Ureter (tissue), 1 donor: ENCODE measurements at places on chromosomes 5 and 9. TPM values are rescaled to one million over a fixed set of nuclear protein-coding genes. Genes with fewer than 3 reads are reported as not detected.
A peak's percentile ranks its signal among the peaks of the same experiment; 100 is the strongest.

Gene DMRT2
- 0.26 TPM for total RNA-seq

Gene PCDHB4
- 2.2 TPM for total RNA-seq

Gene ACTBL2
- not detected for total RNA-seq

Gene IRX1
- total RNA-seq = not detected

Gene TXNDC8
- total RNA-seq = not detected

Gene PCDHA1
- not detected for total RNA-seq

Gene SOHLH1
- total RNA-seq = not detected

Gene NR3C1
- total RNA-seq = 45.8 TPM

Gene LMX1B
- total RNA-seq = not detected

Gene PCDHB3
- 1.1 TPM for total RNA-seq

Gene C9orf153
- total RNA-seq = 0.36 TPM

Gene LHX3
- not detected for total RNA-seq

DNA sequence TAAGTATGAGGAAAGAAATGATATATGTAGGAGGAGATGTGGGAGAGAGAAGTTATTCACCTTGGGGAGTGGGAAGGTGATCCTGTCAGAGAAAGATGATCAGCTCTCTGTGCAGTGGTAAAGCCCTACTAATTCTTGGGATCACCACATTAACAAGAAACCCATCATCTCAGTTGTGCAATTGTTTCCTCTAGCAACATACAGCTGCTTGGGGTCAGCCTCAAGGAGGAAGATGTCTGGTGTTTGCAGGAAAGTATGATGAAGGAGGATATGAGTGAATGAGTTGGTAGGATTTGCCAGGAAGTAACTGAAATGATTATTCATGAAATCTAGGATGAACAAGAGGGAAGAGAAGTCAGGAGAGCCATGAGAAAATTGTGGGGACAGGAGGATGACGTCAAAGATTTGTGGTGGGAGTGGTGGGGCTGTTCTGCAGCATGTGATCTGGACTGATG, 50.1 kb downstream of the TNFSF8 start:
- no peak for DNase-seq

DNA sequence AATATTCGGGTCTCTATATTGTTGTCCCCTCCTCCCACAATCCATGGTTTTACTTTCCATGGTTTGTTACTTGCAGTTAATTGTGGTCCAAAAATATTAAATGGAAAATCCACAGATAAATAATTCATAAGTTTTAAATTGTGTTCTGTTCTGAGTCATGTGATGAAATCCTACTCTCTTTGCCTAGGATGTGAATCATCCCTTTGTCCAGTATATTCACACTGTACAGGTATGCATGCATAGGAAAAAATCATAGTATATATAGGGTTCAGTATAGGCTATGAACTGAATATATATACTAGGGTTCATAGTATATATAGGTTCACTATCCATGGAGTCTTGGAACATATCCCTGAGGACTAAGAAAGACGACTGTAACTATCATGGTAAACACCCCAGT, 19.6 kb downstream of the INSYN2B start:
- DNase-seq = no peak

- no peak for DNase-seq
These were observed 1.0 kb upstream of the F2R start for GRCh38 chr5:76714751-76715485.

DNA sequence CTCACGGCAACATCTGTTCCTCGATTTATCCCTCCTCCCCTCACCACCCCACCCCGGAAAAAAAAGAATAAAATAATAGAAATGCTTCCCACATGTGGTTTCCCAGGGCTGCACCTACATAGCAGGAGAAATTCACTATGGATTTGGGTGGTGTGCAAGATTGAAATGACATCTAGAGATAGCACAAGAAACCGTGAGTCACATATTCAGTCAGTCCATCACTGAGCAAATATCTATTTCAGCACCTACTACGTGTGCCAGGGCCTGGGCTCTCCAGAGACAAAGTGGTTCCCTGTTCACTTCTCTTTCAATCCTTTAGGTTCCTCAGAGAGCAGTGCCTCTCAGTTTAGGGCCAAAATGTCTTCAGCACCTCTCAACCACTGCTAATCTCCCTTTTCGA, 45.0 kb upstream of the TTC1 start:
- DNase-seq = no peak

- DNase-seq = no peak
These were observed 80.2 kb upstream of the IL12B start for GRCh38 chr5:159410480-159410879.

DNA sequence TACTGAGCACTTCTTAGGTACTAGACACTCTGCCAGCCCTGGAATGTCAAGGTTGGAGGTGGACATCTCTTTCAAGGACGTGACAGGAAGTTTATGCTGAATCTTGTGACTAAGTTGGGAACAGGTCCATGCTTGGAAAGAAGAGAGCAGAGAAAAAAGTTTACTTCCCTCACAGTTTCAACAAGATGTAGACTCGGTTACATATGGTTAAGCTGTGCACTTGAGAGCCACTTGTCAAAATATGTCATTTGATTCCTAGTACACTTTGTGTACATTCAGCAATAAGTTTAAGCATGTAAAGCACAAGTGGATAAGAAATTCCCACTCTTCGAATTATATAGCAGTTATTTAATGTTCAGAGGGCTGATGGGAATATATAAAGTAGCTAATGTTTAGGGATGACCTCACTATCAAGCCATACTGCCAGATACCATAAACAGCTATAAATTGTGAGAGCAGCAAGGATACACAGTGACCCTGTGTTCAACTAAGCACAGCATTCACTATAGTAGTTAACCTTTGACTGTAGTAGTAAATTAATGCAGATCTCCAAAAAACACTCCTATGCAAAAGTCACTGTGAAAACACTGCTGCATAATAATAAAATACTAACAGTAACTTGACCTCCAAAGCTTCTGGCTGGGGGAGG, 1944.6 kb upstream of the WWC1 start:
- no peak for DNase-seq

DNA sequence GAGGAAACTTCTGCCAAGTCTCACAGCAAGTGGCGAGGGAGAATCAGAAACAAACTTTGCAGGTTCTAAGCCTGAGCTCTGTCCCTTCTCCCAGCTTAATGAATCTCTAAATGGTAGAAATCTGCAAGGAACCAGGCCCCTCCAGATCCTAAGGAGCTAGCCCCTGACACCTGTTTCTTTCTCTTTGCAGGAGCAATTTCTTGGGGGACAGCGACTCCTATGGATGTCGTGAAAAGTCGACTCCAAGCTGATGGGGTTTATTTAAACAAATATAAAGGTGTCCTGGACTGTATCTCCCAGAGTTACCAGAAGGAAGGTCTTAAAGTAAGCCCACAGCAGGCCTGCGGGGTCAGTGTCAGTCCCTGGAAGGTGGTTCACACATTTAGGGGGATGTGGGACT, 21.8 kb downstream of the IL9 start:
- DNase-seq = no peak

- DNase-seq = no peak
These were observed 107.0 kb downstream of the ZNF354C start for GRCh38 chr5:179166886-179167841.

DNA sequence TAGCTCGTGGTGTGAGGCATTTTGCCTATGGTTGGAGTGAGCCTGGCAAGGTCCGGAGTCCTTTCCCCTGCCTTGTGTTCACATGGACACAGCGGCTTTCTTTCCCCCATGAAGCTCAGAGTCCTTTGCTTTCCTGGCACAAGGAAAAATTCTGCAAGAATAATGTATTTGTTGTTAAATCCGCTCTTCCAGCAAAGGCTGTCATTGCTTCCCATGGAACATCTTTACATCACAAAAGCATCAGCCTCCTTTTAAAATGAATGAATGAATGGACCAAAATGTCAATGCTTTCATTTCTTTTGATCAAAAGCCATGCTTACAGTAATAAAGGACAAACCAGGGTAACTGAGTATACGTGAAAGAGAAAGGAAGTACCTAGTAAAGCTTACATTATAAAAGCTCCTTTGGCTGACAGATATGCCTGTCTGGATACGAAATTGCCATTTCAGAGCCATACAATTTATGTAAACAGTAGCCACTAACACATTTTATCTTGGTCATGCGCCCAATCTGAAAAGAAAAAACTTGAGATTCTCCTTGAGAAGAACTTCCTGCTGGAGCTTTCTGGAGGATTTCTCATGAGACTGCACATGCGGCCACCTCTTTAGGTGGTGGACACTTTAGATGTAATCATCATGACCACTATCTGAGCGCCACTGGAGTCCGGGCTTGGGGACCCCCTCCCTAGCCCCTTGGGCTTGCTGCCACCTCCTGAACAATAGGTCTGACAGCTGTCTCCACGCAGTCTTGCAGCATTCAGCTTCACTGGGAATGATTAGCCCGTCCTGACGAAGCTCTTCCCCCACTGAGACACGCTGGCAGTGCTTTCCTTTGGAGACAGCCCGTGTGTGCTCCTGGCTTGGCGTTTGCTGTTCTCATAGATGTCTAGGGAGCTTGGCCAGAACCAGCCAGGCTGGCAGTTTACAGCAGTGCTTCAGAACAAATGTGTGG, 355.9 kb downstream of the ADAMTS6 start:
- no peak for DNase-seq

GRCh38 chr9:136782452-136782851, 8.7 kb upstream of the TMEM141 start:
- DNase-seq = no peak

GRCh38 chr9:87338088-87338989, 159.3 kb upstream of the DAPK1 start:
- DNase-seq = no peak

GRCh38 chr5:174935854-174936474, 211.6 kb downstream of the MSX2 start:
- DNase-seq = peak; percentile 58

GRCh38 chr9:101536351-101536750, 2.7 kb downstream of the RNF20 start:
- no peak for DNase-seq

DNA sequence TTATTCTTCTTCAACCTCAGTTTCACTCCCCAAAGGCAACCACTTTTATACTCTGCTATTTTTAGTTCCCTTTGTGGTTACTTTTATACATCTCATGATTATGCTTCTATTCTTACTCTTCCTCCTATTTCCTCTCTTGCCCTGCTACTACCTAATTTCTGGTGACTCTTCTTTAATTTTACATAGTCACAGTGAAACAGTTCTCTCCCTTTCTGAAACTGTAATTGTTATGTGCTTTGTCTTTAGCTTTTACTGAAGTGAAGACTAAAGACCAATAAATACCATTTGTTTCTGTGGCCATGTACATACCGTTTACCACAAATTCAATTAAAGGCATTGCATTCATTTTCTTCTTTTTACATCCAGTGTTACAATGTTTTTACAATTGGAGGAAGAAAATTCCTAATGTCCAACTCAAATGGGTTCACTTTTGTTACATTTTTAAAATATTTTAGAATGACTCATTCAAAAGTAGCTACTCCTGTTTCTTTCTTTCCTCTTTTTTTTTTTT, 410.6 kb downstream of the PSAT1 start:
- no peak for DNase-seq

DNA sequence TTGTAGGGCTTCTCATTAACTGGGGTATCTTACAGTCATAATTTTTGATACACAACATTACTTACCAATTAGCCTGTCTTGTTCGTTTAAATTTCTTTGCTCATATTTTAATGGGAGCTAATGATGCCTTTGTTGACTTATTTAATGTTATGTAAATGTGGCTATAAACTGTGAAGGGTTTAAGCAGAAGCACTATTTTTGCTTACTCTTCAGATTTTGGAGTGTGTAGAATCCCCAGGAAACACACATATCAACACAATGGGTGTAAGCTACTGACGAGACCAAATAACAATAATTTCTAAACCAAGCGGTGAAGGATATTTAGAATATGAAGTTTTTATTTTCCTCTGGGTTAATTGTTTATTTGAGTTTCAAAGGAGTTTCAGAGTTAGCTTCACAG, 452.5 kb downstream of the EBF1 start:
- DNase-seq = no peak

DNA sequence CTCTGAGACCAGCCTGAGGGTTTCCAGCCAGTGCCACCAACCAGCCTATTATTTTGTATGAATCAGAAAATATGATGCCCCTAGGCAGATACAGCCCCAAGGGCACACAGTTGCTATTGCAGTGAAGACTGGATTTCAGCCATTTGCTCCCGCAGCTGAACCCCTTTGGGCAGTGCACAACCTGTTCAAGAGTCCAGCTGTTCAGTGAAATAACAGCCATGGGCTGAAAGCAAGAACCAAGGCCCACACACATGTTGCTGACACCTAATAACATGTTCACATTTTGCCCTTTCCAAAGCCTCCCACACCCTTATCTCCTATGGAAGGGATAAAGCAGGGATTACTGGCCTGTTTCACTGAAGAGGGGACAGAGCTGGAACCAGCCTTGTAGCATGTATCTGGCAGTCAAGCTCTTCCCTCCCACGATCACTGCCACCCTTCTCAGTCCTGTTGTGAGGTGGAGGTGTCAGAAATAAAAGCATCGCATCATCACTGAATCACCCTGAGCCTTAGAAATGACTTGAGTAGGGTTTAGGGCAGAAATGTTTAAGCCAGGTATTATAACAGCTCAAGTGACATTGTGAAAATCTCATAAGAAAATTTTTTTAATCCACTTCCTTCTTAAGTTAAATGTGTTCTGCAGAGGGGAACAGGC, 137.1 kb upstream of the FSTL4 start:
- no peak for DNase-seq

DNA sequence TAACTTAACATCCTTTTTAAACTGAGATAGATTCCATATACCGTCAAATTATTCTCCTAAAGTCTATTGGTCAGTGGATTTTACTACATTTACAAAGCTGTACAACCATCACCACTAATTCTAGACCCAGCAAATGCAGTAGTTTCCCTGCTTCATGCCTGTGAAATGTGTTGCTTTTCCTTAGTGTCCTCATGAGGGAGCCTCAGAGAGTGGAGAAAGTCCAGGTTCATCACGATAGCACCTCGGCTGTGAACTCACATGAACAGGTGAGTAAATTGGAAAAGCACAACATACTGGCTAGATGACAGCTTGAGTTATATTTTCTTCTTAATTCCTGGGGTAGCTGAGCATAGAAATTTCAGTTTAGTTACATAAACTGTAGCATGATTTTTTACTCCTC, 653.7 kb downstream of the MTRR start:
- no peak for DNase-seq

DNA sequence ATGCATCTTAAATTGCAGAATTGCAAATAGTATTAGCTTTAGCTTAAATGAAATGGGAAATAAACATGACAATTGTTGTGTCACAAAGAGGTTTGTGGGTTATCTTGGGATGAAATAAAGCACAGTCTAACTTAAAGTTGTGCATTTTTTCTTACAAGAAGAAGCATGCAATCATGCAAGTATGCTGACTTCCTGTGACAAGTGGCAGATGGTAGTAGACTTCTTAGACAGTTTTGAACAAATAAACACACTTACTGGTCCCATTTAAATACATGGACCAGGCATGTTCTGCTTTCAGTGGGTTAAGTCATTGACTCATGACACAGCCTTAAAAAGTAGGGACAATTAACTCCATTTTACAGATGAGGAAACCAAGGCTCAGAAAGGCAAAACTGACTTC, 15.9 kb upstream of the C5orf63 start:
- DNase-seq = no peak

DNA sequence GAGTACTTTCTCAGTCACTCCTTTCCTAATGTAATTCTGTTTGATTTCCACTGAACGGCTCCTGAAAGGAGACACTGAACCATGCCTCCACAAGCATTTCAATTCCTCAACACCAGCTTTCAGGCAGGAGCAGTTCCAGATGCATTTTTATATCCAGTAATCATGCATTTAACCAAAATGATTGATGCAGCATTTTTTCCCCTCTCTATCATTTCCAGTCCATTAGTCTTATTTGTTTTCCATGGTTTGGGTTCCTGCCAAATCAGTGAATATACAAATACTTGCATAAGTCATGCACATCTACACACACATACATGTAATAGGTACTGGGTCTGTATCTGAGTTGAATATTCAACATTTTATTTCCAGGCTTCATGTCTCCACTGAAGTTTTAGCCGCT, 122.7 kb downstream of the GRIA1 start:
- no peak for DNase-seq
